ENCODE measurements at places on chromosomes 7 and 10. TPM values are rescaled to one million over a fixed set of nuclear protein-coding genes. Genes with fewer than 3 reads are reported as not detected.

PDK4 gene
- 1.9 TPM for total RNA-seq

GRID1 gene
- 0.60 TPM for total RNA-seq

NUTM2E gene
- 0.52 TPM for total RNA-seq

GPR146 gene
- total RNA-seq, result 4.4 TPM

- H3K27ac ChIP-seq, result peak overlapping the region; percentile 96
- DNase-seq, result no peak
- no peaks in the 10 kb centered on the region for H3K36me3 ChIP-seq
These were observed 87.8 kb upstream of the DUSP5 start for GRCh38 chr10:110409926-110410325.

DNA sequence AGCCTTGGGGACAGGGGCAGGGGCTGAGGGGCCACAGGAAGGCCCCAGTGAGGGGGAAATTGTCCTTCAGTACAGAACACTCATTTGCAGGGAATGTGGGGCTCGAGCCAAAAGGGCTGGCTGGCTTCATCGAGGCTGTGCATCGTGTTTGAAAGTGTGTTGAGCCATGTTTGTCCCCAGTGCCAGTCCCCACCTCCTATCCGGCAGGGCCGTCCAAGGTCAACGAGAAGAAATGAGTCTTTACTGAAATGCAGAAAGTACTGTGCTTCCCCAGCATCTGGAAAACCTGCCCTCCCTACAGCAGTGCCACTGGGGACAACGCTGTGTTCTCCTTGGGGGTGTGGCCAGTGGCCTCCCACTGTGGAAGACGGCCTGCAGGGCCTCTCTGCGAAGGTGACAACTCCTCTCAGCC lies 214.1 kb downstream of the KLF6 start:
- no peaks in the 10 kb centered on the region for H3K36me3 ChIP-seq
- H3K4me3 ChIP-seq, result no peak overlapping the region
- peak overlapping the region; percentile 17 for H3K27ac ChIP-seq
- DNase-seq, result no peak
- H3K27me3 ChIP-seq, result no peaks in the 10 kb centered on the region

DNA sequence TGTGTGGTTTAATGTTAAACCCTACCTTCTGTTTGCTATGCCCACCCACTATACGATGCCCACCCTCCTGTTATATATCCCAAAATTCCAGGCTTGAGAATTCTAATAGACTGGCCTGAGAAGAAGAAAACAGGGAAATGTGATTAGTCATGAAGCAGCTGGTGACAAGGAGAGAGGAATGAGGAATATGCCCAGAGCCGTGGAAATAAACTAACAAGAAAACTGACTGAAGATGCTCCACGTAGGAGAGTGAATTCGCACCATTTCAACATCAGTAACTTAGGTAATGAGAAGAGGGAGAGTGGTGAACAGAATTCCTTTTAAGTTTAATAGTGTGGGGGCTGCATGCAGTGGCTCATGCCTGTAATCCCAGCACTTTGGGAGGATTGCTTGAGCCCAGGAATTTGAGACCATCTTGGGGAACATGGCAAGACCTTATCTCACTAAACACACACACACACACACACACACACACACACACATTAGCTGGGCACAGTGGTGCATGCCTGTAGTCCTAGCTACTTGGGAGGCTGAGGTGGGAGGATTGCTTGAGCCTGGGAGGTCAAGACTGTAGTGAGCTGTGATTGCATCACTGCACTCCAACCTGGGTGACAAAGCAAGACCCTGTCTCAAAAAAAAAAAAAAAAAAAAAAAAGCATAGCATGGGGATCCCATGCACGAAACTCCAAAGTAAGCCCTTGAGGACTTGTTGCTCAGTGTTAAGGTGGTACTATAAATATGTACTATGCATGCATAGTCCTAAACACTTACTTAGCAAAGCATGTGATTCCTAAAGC lies 16.1 kb upstream of the SYPL1 start:
- H3K4me3 ChIP-seq, result no peak overlapping the region
- DNase-seq, result no peak
- H3K27ac ChIP-seq, result peak overlapping the region; percentile 52
- H3K4me1 ChIP-seq, result peaks cover 18% of the 10 kb centered on the region
- no peaks in the 10 kb centered on the region for H3K36me3 ChIP-seq

DNA sequence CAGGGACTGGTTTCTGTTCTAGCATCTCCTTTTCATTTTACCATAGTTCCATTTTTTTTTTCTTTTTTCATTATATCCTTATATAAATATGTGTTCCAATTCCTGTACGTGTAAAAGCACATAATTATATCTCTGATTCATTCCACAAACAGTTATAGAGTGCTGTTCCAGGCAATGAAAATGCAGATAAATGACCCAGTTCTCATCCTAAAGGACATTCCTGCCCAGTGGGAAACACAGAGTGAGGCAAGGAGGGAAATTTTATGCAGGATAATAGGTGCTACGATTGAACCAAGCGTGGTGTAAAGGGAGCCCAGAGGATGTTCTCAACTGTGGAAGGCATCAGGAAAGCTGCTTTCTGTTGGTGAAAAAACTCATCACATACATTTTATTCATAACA lies 408.1 kb downstream of the GATA3 start:
- DNase-seq, result no peak
- H3K4me3 ChIP-seq, result no peak overlapping the region
- no peaks in the 10 kb centered on the region for H3K27me3 ChIP-seq
- H3K4me1 ChIP-seq, result no peaks in the 10 kb centered on the region

GRCh38 chr7:20268824-20269223 lies 51.6 kb upstream of the MACC1 start:
- peaks cover 19% of the 10 kb centered on the region for H3K4me1 ChIP-seq
- H3K4me3 ChIP-seq, result no peak overlapping the region
- no peak for DNase-seq
- no peaks in the 10 kb centered on the region for H3K27me3 ChIP-seq
- H3K27ac ChIP-seq, result no peak overlapping the region
- H3K36me3 ChIP-seq, result no peaks in the 10 kb centered on the region

Measured in chondrocyte (in vitro differentiated cells).